ENCODE measurements at places on chromosomes 7 and 10. TPM values are rescaled to one million over a fixed set of nuclear protein-coding genes. Genes with fewer than 3 reads are reported as not detected.
A peak's percentile ranks its signal among the peaks of the same experiment; 100 is the strongest.

- no peak overlapping the region for H3K4me3 ChIP-seq
- H3K27me3 ChIP-seq: no peaks in the 10 kb centered on the region
- peaks cover 37% of the 10 kb centered on the region for H3K4me1 ChIP-seq
Observed at GRCh38 chr7:23335621-23336020, 36.5 kb downstream of the MALSU1 start.

DNA sequence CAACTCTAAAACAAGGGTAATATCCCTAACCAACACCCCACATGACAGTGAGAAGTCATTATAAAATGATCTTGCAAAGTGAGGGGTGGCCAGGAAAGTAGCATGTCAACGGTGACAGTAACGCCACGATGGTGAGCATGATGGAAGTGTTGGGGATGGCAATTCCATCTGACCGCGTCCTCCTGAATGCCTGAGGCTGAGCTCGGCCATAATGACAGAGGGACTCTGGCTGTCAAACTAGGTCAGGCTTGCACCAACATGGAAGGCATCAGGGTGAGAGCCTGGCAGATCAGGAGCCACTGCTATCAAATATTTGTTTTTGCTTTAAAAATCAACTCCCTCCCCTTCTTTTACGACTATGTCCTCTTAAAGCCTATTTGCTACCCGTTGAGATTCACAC, 55.7 kb upstream of the EFCAB10 start:
- no peak overlapping the region for H3K27ac ChIP-seq
- no peaks in the 10 kb centered on the region for H3K4me1 ChIP-seq
- no peak overlapping the region for H3K4me3 ChIP-seq
- peaks cover 15% of the 10 kb centered on the region for H3K36me3 ChIP-seq
- no peaks in the 10 kb centered on the region for H3K27me3 ChIP-seq

- H3K27ac ChIP-seq: no peak overlapping the region
- DNase-seq: no peak
- peaks cover 4% of the 10 kb centered on the region for H3K4me1 ChIP-seq
- H3K27me3 ChIP-seq: no peaks in the 10 kb centered on the region
- H3K36me3 ChIP-seq: no peaks in the 10 kb centered on the region
- no peak overlapping the region for H3K4me3 ChIP-seq
Observed at GRCh38 chr7:133873631-133874030, 253.5 kb upstream of the LRGUK start.

GRCh38 chr7:50704844-50705243, 77.9 kb downstream of the GRB10 start:
- no peak overlapping the region for H3K4me3 ChIP-seq
- no peak for DNase-seq
- H3K27me3 ChIP-seq: no peaks in the 10 kb centered on the region
- no peak overlapping the region for H3K27ac ChIP-seq
- H3K36me3 ChIP-seq: peaks cover 10% of the 10 kb centered on the region

- H3K27ac ChIP-seq: no peak overlapping the region
- no peak overlapping the region for H3K4me3 ChIP-seq
- H3K36me3 ChIP-seq: no peaks in the 10 kb centered on the region
- DNase-seq: peak; percentile 23
Observed at GRCh38 chr10:13271552-13272163, 28.2 kb downstream of the PHYH start.

BTRC gene
- 21.0 TPM for total RNA-seq

GRCh38 chr10:3666525-3667302, 118.3 kb downstream of the KLF6 start:
- no peak overlapping the region for H3K4me3 ChIP-seq
- H3K4me1 ChIP-seq: peaks cover 4% of the 10 kb centered on the region
- H3K27me3 ChIP-seq: no peaks in the 10 kb centered on the region

IL2RA gene
- 4.7 TPM for total RNA-seq

DNA sequence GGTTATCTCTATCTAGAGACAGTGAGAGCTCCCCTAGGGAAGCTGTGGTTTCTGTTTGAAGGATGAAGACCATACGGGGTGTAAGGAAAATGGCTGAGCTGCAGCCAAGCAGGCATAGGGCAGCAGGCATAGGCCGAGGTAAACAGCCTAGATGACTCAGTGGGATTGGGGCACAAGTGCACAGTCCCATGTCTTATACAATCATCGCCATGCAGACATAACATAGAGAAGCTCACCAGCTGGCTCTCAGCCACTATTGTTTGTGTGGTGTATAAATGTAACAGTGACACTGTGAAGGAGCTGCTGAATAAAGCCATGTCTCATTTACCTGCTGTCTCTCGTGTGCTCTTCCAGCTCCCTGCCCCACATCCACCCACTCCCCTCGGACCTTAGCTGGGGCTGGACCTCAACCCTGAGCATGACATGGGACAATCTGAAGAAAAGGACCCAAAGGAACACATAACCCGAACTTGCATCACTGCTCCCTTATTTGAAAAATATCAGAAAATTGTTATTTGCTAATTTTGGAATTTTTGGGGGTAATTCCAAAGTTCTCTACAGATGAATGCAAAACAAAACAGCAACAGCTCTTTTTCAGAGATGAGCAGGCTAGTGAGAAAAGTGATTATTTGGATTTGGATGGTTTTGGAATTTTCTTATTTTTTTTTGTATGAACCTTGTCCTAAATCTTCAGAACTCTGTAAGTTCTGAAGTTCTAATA, 582.7 kb downstream of the REEP3 start:
- no peak for DNase-seq
- no peak overlapping the region for H3K4me3 ChIP-seq
- H3K27me3 ChIP-seq: no peaks in the 10 kb centered on the region
- no peaks in the 10 kb centered on the region for H3K4me1 ChIP-seq

GRCh38 chr10:95564291-95564690, 3.1 kb upstream of the SORBS1 start:
- H3K4me3 ChIP-seq: no peak overlapping the region
- H3K27me3 ChIP-seq: no peaks in the 10 kb centered on the region
- no peak for DNase-seq
- no peaks in the 10 kb centered on the region for H3K36me3 ChIP-seq
- H3K4me1 ChIP-seq: peaks cover 14% of the 10 kb centered on the region

- no peak for DNase-seq
- peaks cover 21% of the 10 kb centered on the region for H3K36me3 ChIP-seq
- H3K4me3 ChIP-seq: no peak overlapping the region
- H3K27me3 ChIP-seq: no peaks in the 10 kb centered on the region
- H3K4me1 ChIP-seq: peaks cover 3% of the 10 kb centered on the region
Observed at GRCh38 chr7:123705211-123705901, 43.4 kb downstream of the WASL start.

- no peaks in the 10 kb centered on the region for H3K27me3 ChIP-seq
- H3K36me3 ChIP-seq: no peaks in the 10 kb centered on the region
- peak overlapping the region; percentile 31 for H3K27ac ChIP-seq
- peaks cover 72% of the 10 kb centered on the region for H3K4me1 ChIP-seq
- no peak for DNase-seq
Observed at GRCh38 chr10:103850572-103850895, 4.8 kb downstream of the SH3PXD2A start.

DNA sequence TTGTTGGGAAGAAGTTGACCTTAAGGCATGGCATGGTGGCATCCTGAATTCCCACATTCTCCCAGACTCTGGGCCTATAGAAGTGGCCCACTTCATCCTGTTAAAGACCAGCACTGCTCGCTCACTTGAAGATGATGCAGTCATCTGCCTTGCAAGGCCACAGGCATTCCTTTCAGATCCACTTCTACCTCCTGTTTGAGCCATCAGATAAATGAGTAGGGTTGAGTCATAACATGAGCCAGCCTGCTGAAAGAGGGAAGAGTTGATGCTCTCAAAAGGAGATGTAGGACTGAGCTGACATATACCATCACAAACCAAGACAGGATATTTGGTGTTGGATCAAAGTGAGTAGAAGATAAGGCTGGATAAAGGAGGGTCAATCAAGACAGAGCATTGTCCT, 1.5 kb upstream of the EBLN1 start:
- no peak overlapping the region for H3K27ac ChIP-seq
- no peaks in the 10 kb centered on the region for H3K36me3 ChIP-seq
- no peak for DNase-seq
- H3K4me1 ChIP-seq: no peaks in the 10 kb centered on the region

ANKRD2 gene
- 2.4 TPM for total RNA-seq

GRCh38 chr10:48490946-48491345, 113.9 kb downstream of the ARHGAP22 start:
- H3K27me3 ChIP-seq: no peaks in the 10 kb centered on the region
- no peak overlapping the region for H3K4me3 ChIP-seq
- H3K4me1 ChIP-seq: no peaks in the 10 kb centered on the region
- no peak overlapping the region for H3K27ac ChIP-seq
- H3K36me3 ChIP-seq: no peaks in the 10 kb centered on the region
- DNase-seq: no peak

ZNF804B gene
- not detected for total RNA-seq

SPDYE5 gene
- total RNA-seq: not detected

DNA sequence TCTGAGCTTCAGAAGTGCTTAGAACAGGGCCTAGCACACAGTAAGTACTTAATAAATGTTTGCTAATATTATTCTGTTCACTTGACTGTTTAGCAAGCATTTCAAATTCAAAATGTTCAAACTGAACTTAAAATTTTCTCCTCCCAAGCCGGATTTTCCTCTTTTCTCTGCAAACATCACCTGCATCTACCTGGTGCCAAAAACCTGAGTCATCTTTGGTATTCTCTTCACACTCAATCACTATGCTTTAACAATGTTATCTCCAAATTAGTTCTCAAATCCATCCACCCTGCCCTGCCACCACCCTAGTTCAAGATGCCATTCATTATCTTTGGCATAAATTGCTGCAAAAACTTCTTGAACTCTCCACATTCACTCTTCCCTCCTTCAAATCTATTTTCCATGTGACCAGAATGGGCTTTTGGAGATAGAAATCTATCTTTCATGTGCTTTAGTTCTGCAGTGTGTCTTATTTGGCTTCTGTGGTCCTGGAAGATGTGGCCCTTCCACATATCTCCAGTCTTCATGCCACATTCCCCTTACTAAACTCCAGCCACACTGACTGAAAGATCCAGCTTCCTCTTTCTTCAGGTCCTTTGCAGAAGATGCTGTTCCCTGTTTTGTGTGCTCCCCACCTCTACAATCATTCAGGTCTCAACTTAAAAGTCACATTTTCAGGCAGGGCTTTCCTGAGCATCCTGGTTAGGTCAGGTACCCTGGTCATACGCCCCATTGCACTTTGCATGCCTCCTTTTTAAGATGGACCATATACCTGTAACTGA, 2.0 kb downstream of the GGCT start:
- no peaks in the 10 kb centered on the region for H3K27me3 ChIP-seq
- DNase-seq: no peak
- H3K4me3 ChIP-seq: no peak overlapping the region
- H3K4me1 ChIP-seq: peaks cover 15% of the 10 kb centered on the region
- no peak overlapping the region for H3K27ac ChIP-seq
- no peaks in the 10 kb centered on the region for H3K36me3 ChIP-seq

POM121C gene
- total RNA-seq: 37.8 TPM

DNA sequence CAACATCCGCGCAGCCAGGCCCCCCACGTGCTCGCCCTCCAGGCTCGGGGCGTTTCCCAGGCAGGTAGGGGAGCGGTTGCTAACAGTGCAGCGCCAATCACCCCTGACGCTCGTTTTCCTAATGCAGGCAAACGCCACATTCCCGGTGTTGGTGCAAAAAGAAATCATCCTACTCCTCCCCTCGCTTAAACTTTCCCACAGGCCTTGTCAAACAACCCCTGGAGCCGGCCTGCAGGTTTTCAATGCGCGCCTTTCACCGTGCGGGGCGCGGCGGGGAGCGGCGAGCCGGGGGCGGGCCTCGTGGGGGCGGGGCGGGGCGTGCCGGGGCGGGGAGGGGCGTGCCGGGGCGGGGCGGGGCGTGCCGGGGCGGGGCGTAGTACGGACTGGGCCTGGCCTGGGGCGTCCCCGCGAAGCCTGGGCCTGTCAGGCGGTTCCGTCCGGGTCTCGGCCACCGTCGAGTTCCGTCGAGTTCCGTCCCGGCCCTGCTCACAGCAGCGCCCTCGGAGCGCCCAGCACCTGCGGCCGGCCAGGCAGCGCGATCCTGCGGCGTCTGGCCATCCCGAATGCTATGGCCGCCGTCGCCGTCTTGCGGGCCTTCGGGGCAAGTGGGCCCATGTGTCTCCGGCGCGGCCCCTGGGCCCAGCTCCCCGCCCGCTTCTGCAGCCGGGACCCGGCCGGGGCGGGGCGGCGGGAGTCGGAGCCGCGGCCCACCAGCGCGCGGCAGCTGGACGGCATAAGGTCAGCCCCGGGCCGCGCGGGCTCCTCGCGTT, at the start of gene ECHDC3:
TSS of gene ECHDC3 (plus strand) at position 374 of the 770 bp plus-strand sequence. CDS start at position 569, 195 bp downstream.
- no peaks in the 10 kb centered on the region for H3K27me3 ChIP-seq
- peak within 1 kb of the TSS; percentile 87 for H3K27ac ChIP-seq
- H3K4me3 ChIP-seq: peak within 1 kb of the TSS; percentile 72
- peak; percentile 71 for DNase-seq
- H3K4me1 ChIP-seq: peaks cover 16% of the 10 kb centered on the region

SFTPA2 gene
- 11,704 TPM for total RNA-seq

NEBL gene
- total RNA-seq: 274 TPM

EIF3B gene
- 129 TPM for total RNA-seq

GRCh38 chr7:13725591-13725990, 263.9 kb downstream of the ETV1 start:
- no peaks in the 10 kb centered on the region for H3K4me1 ChIP-seq
- no peak for DNase-seq
- H3K27me3 ChIP-seq: no peaks in the 10 kb centered on the region
- H3K4me3 ChIP-seq: no peak overlapping the region

- H3K27ac ChIP-seq: no peak overlapping the region
- DNase-seq: no peak
- no peaks in the 10 kb centered on the region for H3K4me1 ChIP-seq
- H3K36me3 ChIP-seq: no peaks in the 10 kb centered on the region
- H3K4me3 ChIP-seq: no peak overlapping the region
- H3K27me3 ChIP-seq: no peaks in the 10 kb centered on the region
Observed at GRCh38 chr7:84614821-84615501, 420.4 kb upstream of the SEMA3A start.

ZC3HAV1L gene
- 7.8 TPM for total RNA-seq

GRCh38 chr7:151508991-151509390, 10.7 kb downstream of the RHEB start:
- H3K27me3 ChIP-seq: no peaks in the 10 kb centered on the region
- no peak overlapping the region for H3K27ac ChIP-seq

- H3K4me1 ChIP-seq: no peaks in the 10 kb centered on the region
- H3K4me3 ChIP-seq: no peak overlapping the region
- DNase-seq: peak; percentile 8
- H3K27me3 ChIP-seq: no peaks in the 10 kb centered on the region
- H3K27ac ChIP-seq: no peak overlapping the region
- no peaks in the 10 kb centered on the region for H3K36me3 ChIP-seq
Observed at GRCh38 chr10:132890301-132890700, 52.1 kb downstream of the CFAP46 start.

- H3K36me3 ChIP-seq: no peaks in the 10 kb centered on the region
- no peaks in the 10 kb centered on the region for H3K27me3 ChIP-seq
- no peak for DNase-seq
- H3K27ac ChIP-seq: no peak overlapping the region
- no peaks in the 10 kb centered on the region for H3K4me1 ChIP-seq
Observed at GRCh38 chr7:15515252-15515651, 46.6 kb downstream of the AGMO start.

GRCh38 chr10:35203745-35204144, 77.1 kb downstream of the CREM start:
- H3K4me3 ChIP-seq: no peak overlapping the region
- DNase-seq: no peak

ADRA2A gene
- 4.9 TPM for total RNA-seq

DNA sequence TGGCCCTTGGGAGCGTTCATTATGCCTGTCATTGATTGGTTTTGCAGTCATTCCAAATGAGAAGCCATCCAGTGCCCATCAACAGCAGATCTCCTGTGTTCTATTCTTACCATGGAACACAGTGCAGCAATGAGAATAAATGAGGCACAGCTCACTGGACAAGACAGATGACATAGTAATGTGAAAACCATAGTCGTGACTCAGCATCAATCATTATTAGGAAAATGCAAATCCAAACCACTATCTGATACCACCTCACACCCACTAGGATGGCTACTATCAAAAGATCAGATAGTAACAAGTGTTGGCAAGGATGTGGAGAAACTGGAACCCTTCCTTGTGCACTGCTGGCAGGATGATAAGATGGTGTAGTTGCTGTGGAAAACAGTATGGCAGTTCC, 144.7 kb downstream of the ARHGAP22 start:
- DNase-seq: no peak
- H3K36me3 ChIP-seq: no peaks in the 10 kb centered on the region
- peaks cover 9% of the 10 kb centered on the region for H3K4me1 ChIP-seq
- H3K27ac ChIP-seq: no peak overlapping the region
